Ascending aorta (tissue), 2 donors: ENCODE measurements at places on chromosomes 4 and X.
A peak's percentile ranks its signal among the peaks of the same experiment; 100 is the strongest.

DNA sequence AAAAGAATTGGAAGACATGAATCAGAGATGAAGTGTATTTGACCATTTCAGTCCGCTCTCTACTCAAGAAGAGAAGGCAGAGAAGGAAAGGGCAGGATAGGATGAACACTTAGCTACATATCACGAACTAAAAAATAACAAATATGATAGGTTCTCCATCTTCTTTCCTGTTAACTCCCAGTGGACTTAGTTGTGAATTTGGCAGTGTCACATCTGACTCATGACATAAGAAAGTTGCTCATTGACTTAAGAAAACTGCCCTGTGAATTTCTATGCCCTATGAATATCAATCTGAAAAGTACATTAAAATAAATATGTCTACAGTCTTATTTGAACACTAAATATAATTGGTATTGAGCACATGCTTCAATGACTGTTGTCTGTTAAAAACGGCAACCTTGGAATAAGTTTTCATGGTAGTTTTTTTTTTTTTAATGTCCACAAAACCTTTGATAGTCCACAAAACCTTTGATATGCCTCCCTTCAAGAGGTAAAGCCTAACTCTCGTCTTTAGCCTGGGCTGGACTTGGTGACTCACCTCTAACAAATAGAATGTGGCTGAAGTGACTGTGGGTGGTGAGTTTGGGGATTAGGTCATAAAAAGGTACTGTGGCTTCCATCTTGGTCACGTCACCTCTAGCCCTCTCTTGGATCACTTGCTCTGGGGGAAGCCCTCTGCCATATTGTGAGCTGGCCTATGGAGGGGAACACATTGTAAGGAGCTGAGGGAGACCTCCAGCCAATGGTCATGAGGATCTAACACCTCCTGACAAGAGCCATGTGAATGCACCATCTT lies 184.7 kb upstream of the S100G start:
- H3K36me3 ChIP-seq, result no peaks in the 10 kb centered on the region
- H3K4me3 ChIP-seq, result no peak overlapping the region
- DNase-seq, result no peak
- no peak overlapping the region for H3K27ac ChIP-seq

GRCh38 chrX:41739871-41740270 lies 15.9 kb downstream of the GPR82 start:
- H3K4me1 ChIP-seq, result no peaks in the 10 kb centered on the region
- H3K27me3 ChIP-seq, result no peaks in the 10 kb centered on the region
- peaks cover under 1% of the 10 kb centered on the region for H3K36me3 ChIP-seq
- no peak for DNase-seq
- H3K4me3 ChIP-seq, result no peak overlapping the region

DNA sequence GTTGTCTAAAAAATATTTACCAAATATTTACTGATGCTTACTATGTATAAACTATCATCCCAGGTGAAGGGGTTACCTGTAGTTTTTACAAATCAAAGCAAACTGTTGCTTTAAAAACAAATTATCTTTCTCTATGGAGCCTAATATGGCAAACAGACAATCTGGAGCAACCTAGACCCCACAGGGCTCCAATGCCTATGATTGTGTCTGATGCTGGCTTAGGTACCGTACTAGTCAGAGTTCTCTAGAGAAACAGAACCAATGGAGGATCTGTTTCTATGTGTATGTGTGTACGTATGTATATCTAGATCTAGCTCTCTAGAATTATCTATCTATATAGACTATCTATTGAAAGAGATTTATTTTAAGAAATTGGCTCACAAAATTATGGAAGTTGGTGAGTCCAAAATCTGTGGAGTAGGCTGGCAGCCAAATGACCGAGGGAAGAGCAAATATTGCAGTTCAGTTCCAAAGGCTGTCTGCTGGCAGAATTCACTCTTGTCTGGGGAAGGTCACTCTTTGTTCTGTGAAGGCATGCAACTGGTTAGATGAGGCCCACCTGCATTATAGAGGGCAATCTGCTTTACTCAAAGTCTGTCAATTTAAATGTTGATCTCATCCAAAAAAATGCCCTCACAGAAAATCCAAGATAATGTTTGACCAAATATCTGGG lies 127.1 kb upstream of the ENPEP start:
- DNase-seq, result no peak
- no peak overlapping the region for H3K27ac ChIP-seq
- no peaks in the 10 kb centered on the region for H3K27me3 ChIP-seq

DNA sequence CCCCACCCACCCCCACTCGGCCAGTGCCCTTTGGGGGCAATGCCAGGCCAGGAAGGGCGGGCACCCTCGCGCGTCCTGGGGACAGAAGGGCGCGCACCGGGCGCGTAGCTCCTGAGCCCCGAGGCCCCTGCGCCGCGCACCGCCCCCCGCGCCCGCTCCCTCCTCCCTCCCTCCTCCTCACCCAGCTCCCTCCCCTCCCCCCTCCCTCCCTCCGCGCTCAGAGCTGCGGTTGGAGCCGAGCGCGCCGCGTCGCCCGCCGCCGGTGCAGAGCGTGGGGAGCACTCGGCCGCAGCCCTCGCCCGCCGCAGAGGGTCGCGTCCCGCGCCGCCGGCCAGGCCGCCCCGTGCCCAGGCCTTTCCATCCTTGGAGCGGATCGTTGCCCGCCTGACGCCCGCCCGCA lies at the start of gene ATP2B3:
ATP2B3 (plus strand) TSS at position 220 of the 400 bp plus-strand sequence. CDS start 18,606 bp downstream, outside the sequence.
- H3K27ac ChIP-seq, result no peak within 1 kb of the TSS
- no peak within 1 kb of the TSS for H3K4me3 ChIP-seq
- no peaks in the 10 kb centered on the region for H3K4me1 ChIP-seq

- no peak overlapping the region for H3K4me3 ChIP-seq
- H3K27ac ChIP-seq, result no peak overlapping the region
- no peaks in the 10 kb centered on the region for H3K4me1 ChIP-seq
- DNase-seq, result no peak
- no peaks in the 10 kb centered on the region for H3K36me3 ChIP-seq
- H3K27me3 ChIP-seq, result no peaks in the 10 kb centered on the region
Observed at GRCh38 chrX:66042307-66043077, 2.6 kb upstream of the VSIG4 start.

DNA sequence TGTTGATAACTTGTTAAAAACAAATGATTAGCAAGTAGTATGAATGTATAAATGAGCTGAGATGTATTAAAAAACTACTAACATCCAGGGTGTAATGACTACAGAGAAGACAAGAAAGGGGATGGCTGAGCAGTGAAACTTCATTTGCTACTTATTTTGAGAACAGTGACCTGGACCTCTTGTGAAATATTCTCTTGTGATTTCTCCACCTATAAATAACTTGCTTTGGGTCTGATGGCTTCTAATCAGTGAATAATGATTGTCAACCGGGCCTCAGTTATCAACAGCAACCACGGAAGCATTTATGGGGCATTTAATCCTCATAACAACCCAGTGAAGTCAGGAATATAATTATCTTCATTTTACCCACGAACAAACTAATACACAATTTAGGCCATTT lies 154.2 kb upstream of the HAND2 start:
- no peak overlapping the region for H3K4me3 ChIP-seq
- no peak overlapping the region for H3K27ac ChIP-seq
- H3K36me3 ChIP-seq, result no peaks in the 10 kb centered on the region
- no peaks in the 10 kb centered on the region for H3K27me3 ChIP-seq

GRCh38 chr4:53150631-53151488 lies 215.0 kb downstream of the SCFD2 start:
- no peaks in the 10 kb centered on the region for H3K36me3 ChIP-seq
- peak overlapping the region; percentile 57 for H3K27ac ChIP-seq
- DNase-seq, result no peak

GRCh38 chrX:12423346-12423745 lies 285.1 kb downstream of the FRMPD4 start:
- H3K36me3 ChIP-seq, result no peaks in the 10 kb centered on the region
- no peak overlapping the region for H3K4me3 ChIP-seq
- H3K4me1 ChIP-seq, result no peaks in the 10 kb centered on the region
- no peak overlapping the region for H3K27ac ChIP-seq

GRCh38 chr4:155974476-155974749 lies 20.7 kb upstream of the CTSO start:
- no peaks in the 10 kb centered on the region for H3K27me3 ChIP-seq
- DNase-seq, result no peak
- H3K36me3 ChIP-seq, result no peaks in the 10 kb centered on the region
- no peaks in the 10 kb centered on the region for H3K4me1 ChIP-seq

DNA sequence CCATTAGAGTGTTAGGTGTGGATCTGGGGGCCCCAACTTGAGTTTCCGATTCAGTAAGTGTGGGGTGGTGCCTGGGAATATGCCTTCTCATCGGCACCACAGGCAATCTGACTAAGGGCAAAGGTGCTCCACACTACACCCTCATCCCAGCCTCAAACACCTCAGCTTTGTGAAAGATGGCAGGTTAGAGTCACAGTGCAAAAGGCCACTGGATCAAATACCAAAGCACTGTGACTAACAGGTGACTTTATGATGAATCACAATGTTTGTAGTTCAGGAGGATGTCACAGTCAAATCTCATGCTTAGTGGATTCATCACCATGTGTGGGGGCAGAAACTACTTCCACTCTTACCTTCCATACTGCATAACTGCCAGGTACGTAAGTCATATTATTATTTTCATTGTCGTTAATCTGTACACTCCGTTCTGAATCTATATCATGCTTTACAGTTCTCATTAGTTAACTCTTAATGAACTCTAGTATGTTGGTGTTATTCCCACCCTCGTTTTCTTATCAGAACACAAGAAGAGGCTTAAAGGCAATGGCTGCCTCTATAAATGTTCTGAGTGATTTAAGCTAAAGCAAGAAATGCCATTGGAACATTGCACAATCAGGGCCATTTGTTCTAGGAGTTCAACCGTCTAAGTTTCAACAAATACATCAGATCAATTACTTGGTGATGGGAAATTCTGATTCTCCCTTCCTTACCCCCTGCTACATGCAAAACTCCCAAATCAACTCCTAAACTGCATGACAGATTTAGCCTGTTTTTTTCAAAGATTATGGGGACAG lies 50.2 kb downstream of the PRKG2 start:
- no peaks in the 10 kb centered on the region for H3K4me1 ChIP-seq
- H3K36me3 ChIP-seq, result no peaks in the 10 kb centered on the region
- no peaks in the 10 kb centered on the region for H3K27me3 ChIP-seq
- no peak overlapping the region for H3K27ac ChIP-seq

DNA sequence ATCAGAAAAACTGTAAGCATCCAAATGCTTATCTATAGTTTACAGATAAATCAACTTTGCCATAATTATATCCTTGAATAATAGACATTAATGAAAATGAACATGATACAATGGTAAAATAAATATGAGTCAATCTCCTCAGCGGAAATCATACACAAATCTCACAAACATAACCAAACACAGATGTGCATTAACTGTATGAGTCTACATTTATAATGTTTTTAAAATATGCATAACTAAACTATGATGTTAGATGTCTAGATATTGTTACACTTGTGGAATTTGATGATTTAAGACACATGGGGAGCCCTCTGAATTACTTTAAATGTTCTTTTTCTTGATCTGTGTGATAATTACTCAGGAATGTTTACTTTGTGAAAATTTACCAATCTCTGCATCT lies 951.2 kb downstream of the TECRL start:
- no peak overlapping the region for H3K27ac ChIP-seq
- H3K4me1 ChIP-seq, result no peaks in the 10 kb centered on the region
- H3K36me3 ChIP-seq, result no peaks in the 10 kb centered on the region
- no peak overlapping the region for H3K4me3 ChIP-seq

GRCh38 chr4:140076307-140076706 lies 77.7 kb downstream of the MAML3 start:
- H3K4me3 ChIP-seq, result no peak overlapping the region
- H3K27ac ChIP-seq, result no peak overlapping the region
- no peak for DNase-seq

- H3K4me1 ChIP-seq, result no peaks in the 10 kb centered on the region
- no peaks in the 10 kb centered on the region for H3K27me3 ChIP-seq
- H3K36me3 ChIP-seq, result no peaks in the 10 kb centered on the region
- no peak overlapping the region for H3K27ac ChIP-seq
Observed at GRCh38 chrX:26309262-26309661, 93.3 kb downstream of the MAGEB5 start.

DNA sequence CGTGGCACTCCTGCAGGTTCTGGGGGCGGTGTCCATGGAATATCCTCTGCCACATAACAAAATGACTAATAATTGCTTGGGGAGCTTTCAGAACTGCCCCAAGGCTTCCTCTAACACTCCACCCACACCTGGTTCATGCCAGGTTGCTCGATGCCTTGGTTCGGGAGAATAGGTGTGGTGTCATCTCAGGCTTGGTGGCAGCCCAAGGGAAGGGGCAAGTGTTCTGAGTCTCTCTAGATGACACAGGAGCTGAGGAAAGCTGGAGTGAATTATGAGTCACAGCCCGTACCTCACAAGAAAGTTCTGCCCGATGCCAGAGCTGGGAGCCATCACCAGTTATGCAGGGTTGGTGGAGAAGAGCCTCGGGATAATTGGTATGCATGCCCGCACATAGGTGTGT lies 14.7 kb downstream of the FTSJ1 start:
- no peak overlapping the region for H3K27ac ChIP-seq
- no peaks in the 10 kb centered on the region for H3K4me1 ChIP-seq
- H3K27me3 ChIP-seq, result no peaks in the 10 kb centered on the region
- H3K4me3 ChIP-seq, result no peak overlapping the region

- no peaks in the 10 kb centered on the region for H3K4me1 ChIP-seq
- no peak for DNase-seq
- H3K27ac ChIP-seq, result no peak overlapping the region
- H3K27me3 ChIP-seq, result no peaks in the 10 kb centered on the region
- H3K4me3 ChIP-seq, result no peak overlapping the region
- H3K36me3 ChIP-seq, result peaks cover 56% of the 10 kb centered on the region
Observed at GRCh38 chr4:118801895-118802575, 33.9 kb downstream of the SEC24D start.

- DNase-seq, result no peak
- H3K36me3 ChIP-seq, result peaks cover 19% of the 10 kb centered on the region
- H3K27me3 ChIP-seq, result no peaks in the 10 kb centered on the region
- H3K27ac ChIP-seq, result no peak overlapping the region
- H3K4me1 ChIP-seq, result no peaks in the 10 kb centered on the region
Observed at GRCh38 chr4:39574946-39575345, 47.7 kb upstream of the UGDH start.

- no peak for DNase-seq
Observed at GRCh38 chr4:109462297-109462696, 28.7 kb downstream of the SEC24B start.

- H3K27me3 ChIP-seq, result no peaks in the 10 kb centered on the region
- DNase-seq, result no peak
- no peaks in the 10 kb centered on the region for H3K36me3 ChIP-seq
- no peak overlapping the region for H3K4me3 ChIP-seq
- H3K27ac ChIP-seq, result no peak overlapping the region
Observed at GRCh38 chr4:156746111-156746510, 225.5 kb downstream of the PDGFC start.
